ENCODE measurements at places on chromosomes 6 and 20. TPM values are rescaled to one million over a fixed set of nuclear protein-coding genes. Genes with fewer than 3 reads are reported as not detected.

TUBB2B gene
- 5.0 TPM for polyA plus RNA-seq

TNF gene
- polyA plus RNA-seq: 1.1 TPM

ISM1 gene
- 1.0 TPM for polyA plus RNA-seq

NMBR gene
- polyA plus RNA-seq: not detected

MUC21 gene
- not detected for polyA plus RNA-seq

CEP57L1 gene
- polyA plus RNA-seq: 6.8 TPM
